Fibroblast of gingiva (primary cell): ENCODE measurements at places on chromosomes 7 and 10.
A peak's percentile ranks its signal among the peaks of the same experiment; 100 is the strongest.

- no peak for DNase-seq
Observed at GRCh38 chr7:151009327-151010036, 14.8 kb downstream of the ATG9B start.

GRCh38 chr10:123551259-123551658 is 114.9 kb upstream of the GPR26 start:
- DNase-seq = no peak

GRCh38 chr10:99852481-99853213 is 70.2 kb downstream of the ABCC2 start:
- DNase-seq = no peak

DNA sequence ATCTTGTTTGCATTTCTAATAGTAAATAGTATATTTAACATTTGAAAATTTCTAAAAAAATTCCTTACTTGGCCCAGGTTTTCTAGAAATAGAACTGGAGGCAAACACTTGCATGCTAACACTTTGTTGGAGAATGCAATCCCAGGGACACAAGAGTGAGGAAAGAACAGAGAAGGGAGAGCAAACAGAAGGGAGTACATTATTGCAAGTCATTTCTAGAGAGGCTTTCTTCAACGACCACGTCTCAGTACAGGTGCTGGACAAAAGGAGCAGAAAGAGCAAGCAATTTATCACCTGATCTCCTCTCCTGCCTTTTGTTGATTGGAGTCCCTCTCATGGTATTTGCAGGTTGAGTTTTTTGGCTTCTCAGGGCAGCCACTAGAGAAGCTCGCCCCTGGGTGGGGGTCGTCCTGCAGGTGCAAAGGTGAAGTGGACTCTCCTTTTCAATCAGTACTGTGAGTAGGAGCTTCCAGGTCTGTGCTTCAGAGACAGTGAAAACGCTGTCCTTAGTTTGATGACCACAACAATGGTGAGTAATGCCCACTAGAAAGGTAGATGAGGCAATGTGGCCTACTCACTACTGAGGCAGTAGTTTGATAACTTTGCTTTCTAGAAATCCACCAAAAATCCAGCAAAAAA is 5.2 kb downstream of the CPED1 start:
- peak; percentile 16 for DNase-seq

GRCh38 chr10:93746844-93747284 is 10.9 kb upstream of the LGI1 start:
- DNase-seq = peak; percentile 94

- peak; percentile 79 for DNase-seq
Observed at GRCh38 chr7:1458683-1459511, at the start of gene MICALL2. TSS of gene MICALL2 (minus strand) at chr7:1459470. CDS start at chr7:1459326, 144 bp downstream.

- DNase-seq = no peak
Observed at GRCh38 chr10:123643315-123643714, 22.8 kb upstream of the GPR26 start.

DNA sequence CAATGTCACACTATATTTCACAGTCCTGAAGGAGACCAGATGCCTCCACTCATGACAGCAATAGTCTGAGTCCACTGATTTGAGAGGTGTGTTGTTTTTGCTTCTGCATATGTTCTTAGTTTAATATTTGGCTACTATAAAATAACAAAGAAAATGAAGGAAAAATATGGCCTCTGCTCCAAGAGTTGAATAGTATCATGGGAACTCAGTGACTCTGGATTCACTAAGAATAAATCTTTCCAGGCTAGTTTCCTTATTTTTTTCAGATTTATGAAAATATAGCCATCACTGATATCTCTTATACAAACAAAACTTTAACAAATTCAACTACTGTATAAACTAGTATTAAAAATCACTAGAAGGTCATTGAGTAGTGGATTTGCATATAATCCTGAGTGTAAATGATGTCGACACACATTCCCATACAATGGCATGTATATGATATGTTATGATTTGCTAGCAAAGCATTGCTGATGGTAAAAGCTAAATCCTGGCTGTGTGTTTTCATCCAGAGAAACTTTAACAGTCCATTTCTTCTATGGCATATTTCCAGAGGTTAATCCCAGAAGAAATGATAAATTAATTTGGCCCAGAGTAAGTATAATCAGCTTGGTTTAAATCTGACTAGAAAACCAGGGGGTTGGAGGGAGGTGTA is 66.0 kb upstream of the VIPR2 start:
- DNase-seq = no peak

GRCh38 chr7:123692471-123692877 is 36.8 kb downstream of the LMOD2 start:
- DNase-seq = no peak

DNA sequence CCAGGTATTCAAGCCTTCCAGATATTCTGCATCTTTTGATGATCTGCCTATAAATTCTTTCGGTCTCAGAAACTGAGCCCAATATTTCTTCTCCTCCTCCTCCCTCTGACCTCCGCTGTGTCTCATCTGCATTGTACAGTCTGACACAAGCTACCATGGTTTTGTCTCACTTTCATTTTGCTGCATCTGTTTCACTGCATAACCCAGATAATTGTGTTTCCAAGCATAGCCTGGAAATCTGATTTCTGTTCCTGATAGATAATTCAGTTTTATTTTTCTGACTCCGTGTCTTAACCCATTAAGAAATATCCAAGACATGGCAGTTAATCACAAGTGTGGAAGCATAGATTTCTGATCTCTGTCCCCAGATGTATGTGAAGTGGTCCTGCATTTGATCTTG is 374.2 kb upstream of the SEMA3A start:
- DNase-seq = no peak

DNA sequence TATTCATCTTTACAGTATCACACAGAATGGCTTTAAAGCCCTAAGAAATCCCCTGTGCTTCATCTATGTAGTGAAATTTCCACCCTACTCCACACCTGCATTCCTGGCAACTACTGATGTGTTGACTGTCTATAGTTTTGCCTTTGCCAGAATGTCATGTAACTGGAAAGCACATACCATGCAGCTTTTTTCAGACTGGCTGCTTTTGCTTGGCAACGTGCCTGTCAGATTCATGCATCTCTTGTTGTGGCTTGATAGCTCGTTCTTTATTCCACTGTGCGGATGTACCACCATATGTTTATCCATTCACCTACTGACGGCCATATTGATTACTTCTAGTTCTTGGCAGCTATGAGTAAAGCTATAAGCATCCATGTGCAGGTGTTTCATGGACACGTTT is 30.6 kb downstream of the RBM17 start:
- DNase-seq = no peak

- no peak for DNase-seq
Observed at GRCh38 chr7:39217783-39218182, 240.1 kb downstream of the POU6F2 start.

GRCh38 chr10:77818378-77818777 is 108.2 kb downstream of the DLG5 start:
- no peak for DNase-seq

- no peak for DNase-seq
Observed at GRCh38 chr10:25026463-25026862, 10.1 kb downstream of the THNSL1 start.

DNA sequence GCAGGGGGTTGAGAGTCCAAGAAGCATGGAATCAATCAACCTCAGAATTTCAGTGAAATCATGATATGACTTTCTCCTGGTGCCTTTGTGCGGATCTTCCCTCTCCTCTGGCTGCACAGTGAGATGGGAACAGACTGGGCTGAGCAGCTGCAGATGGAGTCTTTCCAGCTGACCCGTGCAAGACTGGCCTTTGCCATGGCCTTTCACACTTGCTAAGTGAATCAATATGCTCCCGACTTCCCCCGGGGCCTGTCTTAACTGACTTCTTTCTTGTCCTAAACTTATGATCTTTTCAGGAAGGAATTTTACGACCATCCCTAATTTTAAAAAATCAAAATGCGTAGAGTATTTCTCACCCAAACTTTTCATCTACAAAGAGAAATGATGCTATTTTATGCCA is 469.9 kb downstream of the GALNT17 start:
- DNase-seq = no peak

DNA sequence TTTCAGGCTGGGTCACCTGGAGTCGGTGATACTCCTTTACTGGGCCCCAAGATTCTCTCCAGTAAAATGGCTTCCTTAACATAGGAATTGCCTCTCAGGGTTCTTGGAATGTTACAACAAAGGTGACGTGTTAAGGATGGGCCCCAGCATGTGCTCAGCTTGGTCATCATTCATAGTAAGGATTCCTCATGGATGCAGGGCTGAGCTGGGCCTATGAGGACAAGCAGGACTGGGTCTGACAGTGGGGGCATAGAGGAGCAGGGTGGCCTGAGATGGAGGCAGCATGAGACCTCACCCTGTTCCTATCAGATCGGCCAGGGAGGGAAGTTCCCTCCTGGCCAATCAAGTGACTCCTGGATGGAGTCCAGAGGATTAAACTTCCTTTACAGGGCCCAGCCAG is 12.8 kb upstream of the MBL2 start:
- DNase-seq = no peak

DNA sequence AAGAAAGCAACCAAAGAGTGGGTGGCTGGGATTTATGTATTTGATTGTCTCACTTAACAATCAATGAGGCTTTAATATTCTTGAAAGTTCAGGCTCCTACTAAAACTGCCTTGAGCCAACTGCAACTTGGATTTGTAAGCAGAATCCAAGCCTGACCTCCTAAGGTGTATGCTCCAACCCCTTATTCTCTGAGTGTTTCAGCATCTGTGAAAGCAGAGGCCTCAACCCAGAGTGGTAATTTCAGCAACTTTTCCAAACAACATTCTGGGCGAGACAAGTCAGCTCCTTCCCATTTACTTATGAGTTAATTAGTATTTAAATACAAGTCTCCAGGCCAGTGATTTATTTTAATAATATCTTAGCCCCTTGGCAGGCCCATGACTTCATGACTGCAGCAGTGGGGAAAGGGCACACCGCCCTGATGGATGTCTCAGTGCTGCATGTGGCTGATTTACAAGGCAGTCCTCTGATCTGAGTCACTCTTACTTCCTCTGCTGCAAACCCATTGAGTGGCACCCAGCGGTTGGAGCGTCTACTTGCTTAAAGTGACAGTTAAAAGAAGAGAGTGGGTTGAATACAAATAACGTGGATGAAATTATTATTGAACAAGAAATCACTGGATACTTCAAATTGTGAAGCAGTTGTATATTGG is 209.1 kb downstream of the TRIL start:
- DNase-seq = no peak

DNA sequence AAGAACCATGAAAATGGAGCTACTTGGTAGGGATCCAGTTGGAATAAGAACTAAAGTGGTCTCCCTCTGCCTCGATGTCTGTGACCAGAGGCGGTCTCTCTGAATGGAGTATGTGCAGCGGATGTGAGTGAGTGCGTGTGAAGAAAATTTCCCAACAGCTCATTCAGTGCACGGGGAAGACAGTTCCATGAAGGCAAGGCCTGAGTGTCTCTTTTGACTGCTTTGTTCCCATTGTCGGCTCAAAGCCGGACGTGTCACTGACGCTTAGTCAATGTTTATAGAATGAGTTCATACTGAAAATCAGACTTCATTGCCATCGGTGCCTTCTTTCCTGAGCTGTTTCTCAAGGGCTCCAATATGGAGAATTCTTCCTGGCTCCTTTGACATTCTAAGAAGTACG is 55.3 kb upstream of the GRB10 start:
- no peak for DNase-seq

DNA sequence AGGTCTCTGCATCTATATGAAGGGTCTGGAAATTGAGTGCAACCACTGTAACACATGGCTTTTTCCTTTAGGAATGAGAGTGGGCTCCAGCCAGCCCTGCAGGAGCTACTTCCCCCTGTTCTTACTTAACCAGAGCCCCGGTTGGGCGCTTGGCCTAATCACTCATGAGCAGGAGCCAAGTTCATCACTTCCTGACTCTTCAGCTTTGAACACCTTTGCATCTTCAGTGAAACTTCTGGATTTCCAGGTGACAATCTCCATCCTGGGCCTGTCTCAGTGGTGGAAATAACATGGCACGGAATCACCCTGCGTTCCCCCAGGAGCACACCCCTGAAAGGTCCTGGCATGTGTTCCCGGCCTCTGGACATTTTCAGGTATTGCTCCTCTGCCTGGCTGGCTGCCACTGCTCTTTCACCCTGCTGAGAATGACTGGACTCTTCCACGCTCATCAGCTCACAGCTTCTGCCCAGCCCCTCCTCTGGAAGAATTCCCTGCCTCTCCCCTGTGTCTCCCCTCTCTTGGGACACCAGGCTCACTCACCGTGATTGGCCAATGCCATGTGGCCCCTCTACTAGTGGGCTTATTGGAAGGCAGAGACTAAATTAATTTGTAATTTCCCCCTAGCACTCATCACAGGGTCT is 229.1 kb upstream of the GRB10 start:
- DNase-seq = no peak

DNA sequence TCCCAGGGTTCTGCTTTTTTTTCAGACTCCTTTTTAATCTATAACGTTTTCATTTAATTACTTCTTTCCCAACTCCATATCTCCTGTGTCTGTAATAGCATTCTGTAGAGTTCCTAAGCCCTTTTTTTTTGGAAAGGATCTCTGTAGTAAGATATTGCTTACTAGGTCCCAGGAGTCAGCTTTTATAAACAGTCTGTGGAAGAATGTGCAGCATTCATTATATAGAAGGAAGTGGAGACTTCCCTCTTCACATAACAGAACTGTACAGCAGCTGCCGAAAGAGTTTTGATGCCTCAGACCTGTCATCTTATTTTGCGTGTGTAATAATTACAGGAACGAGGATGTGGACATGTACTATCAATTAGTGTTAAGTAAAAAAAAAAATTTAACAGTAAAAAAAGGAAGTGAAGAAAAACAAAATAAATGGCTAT is 7.4 kb upstream of the STEAP4 start:
- peak; percentile 61 for DNase-seq

DNA sequence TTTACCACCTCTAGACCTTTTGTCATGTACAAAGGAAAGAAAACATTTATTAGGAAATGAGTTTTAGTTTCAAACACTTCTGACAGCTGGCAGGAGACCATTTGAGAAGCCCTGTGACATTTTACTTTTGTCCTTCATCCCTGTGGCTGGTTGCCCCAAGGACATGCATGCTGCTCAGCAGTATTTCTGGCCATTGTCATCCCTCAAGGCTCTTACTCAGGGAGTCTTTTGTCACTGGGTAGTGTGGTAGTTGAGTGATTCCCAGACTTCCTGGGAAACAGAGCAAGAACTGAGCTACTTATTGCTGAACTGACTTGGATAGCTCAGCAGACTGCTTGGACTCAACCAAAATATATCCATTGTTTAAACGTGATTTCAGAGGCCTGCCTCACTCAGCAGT is 142.8 kb downstream of the LRRC4 start:
- no peak for DNase-seq

- DNase-seq = no peak
Observed at GRCh38 chr7:45649560-45650346, 75.6 kb downstream of the ADCY1 start.

- DNase-seq = peak; percentile 45
Observed at GRCh38 chr10:123926401-123927264, 35.0 kb upstream of the CPXM2 start.
